ENCODE measurements at places on chromosomes 3 and 15.

- DNase-seq = peak; percentile 3
These were observed 1005.9 kb downstream of the ZPLD1 start for GRCh38 chr3:103440539-103441203.

DNA sequence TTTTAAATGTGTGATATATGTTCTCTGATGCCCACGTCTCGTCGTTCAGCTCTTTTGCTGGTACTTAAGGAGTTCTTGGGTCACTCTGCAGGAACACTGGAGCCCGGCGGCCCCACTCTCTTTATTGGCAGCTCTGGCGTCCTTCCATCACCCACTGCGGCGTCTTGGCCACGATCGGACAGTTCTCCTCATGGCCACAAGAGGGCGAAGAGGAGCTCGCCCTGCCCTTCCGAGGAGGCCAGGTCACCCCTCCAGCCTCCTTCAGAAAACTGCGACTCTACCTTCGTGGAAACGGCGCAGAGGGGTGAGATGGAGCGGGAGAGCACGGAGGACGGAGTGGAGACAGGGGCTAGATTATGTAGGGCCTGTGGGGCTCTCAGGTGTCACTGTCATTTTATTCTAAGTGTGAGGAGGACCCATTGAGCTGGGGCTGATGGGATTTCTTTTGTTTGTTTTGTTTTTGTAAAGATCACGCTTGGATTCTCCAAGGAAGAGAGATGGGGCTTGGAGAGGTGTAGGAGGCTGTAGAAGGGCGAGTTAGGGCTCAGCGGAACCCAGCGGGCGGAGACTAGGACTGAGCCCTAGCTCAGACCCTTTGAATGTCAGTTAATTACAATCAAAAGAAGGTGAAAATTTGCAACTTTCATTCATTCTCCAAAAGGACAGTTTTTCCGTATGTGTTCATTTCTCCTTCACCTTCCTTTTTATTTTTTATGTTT is 28.0 kb upstream of the GABRA5 start:
- no peak for DNase-seq

GRCh38 chr3:156356537-156357363 is 198.2 kb downstream of the SSR3 start:
- no peak for DNase-seq

DNA sequence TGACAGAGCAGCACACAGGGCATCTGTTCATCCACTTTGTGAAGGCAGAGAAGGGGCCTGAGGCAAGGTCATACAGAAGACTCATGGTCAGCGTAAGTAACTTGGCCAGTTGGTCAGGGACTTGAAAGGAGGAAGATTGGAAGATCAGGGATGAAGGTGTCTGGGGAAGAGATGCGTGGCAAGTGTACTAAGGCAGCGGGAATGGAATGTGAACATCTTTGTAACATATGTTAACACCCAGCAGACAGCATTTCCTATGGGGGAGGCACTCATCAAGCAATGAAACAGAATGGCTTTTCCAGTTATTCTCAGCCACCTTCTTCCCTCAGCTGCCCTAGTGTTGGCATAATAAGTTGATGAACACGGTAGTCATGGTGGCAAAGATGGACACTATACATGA is 7.8 kb upstream of the RFC4 start:
- no peak for DNase-seq

DNA sequence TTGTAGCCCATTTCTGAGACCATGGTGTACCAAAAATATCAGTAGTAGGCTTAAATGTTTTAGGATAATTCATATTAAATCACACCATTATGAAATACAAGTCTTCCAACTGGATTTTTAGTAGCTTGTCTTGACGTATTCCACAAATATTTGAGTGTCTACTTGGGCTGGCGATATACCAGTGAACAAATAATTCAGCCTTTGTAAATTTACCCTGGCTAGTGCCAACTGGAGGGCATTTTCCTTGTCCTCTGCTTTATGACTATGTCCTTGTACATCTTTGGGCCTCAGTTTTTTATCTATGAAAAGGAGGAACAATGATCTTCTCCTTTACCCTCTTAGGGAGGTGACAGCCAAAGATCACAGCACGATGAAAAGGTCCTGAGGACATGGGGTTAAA is 114.8 kb downstream of the FRMD4B start:
- no peak for DNase-seq

GRCh38 chr3:139548801-139549200 is 9.3 kb upstream of the RBP1 start:
- no peak for DNase-seq

GRCh38 chr3:30522476-30522875 is 83.9 kb upstream of the TGFBR2 start:
- DNase-seq = no peak

GRCh38 chr3:194342861-194343560 is 8.1 kb downstream of the CPN2 start:
- DNase-seq = no peak

- DNase-seq = no peak
These were observed 50.4 kb downstream of the DNAH1 start for GRCh38 chr3:52366527-52366926.

- no peak for DNase-seq
These were observed 403.8 kb upstream of the EPHA3 start for GRCh38 chr3:88703501-88704059.

DNA sequence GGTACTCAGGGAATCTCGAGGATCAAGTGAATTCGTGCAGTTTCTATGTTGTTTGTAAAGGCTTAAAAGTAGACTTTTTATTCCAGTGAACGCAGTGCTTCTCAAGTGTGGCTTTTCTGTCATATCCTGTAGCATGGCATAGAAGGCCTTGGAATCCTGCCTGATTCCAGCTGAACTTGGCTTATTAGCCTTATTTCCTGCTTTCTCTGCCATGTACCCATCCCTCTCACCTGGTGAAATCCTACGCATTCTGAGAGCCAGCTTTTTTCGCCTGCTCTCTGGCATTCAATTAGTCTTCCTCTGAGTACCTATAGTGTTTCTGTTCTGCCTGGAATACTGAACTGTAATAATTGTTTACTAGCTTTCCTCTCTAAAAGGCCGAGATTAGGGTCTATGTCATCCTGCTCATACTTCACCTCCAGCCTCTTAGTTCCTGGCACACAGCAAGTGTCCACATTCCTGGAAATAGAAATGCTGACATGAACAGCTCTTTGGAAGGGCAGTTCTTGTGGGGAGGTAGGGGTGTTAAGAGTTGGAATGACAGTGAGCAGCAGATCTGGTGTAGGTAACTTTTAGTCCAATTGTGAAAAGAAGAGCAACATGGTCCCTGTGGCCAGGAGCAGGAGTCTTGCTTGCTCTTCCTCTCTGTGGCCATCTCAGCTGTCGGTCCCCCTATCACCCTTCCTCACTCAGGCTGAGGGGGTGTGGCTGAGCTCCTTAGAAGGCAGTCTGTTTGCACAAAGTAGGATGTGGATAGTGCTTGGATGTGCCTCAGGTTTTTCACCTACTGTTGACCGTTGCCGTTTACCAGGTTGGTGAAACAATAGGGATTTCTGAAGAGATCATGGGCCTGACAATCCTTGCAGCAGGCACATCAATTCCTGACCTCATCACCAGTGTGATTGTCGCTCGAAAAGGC is 30.4 kb downstream of the SLC24A1 start:
- no peak for DNase-seq

DNA sequence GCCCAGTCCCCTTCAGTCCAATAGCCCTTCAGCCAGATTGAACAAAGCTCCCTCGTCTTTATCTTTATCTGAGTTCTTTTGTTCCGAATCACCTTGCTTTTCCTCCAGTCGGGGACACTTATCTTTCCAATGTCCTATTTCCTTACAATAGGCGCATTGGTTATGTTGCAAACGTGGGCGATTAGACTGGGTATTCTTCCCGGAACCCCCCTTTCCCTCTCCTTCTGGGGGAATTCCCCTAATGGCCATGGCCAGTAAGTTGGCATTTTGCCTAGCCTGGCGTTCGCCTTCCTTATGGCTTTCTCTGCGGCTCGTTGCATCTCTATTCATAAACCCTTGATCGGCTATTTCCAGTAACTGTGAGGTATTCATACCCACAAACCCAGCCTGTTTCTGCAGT is 82.2 kb upstream of the VEPH1 start:
- no peak for DNase-seq

- no peak for DNase-seq
These were observed 334.2 kb downstream of the KLF13 start for GRCh38 chr15:31660816-31661215.

DNA sequence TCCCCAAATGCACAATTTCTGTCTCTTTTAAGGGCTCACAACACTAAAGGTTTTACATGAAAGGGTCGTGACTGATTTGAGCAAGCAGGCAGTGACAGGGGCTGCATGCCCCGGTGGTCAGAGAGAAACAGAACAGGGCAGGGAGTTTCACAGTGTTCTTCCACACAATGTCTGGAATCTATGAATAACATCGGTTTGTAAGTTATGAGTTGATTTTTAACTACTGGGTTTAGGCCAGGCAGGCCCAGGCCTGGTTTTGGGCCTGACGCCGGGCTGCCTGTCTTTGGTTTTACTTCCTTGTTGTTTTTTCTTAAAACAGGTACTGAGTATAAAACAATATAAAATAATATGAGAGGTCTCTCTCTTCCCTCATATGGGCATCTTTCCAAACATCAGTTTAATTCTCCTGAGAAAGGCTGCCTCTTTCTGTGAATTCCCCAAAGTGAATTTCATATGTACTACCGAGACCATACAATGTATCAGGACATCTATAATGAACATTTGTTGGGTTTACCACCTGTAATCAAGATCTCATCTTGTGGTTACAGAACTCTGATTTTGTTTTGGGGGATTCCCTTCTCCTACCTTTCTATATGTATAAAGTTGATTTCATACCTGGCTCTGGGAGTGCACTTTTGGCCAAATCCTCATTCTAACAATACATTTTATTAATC is 74.4 kb downstream of the CD200 start:
- peak; percentile 21 for DNase-seq

- no peak for DNase-seq
These were observed 45.4 kb downstream of the GOLGA6L2 start for GRCh38 chr15:23401627-23402026.

DNA sequence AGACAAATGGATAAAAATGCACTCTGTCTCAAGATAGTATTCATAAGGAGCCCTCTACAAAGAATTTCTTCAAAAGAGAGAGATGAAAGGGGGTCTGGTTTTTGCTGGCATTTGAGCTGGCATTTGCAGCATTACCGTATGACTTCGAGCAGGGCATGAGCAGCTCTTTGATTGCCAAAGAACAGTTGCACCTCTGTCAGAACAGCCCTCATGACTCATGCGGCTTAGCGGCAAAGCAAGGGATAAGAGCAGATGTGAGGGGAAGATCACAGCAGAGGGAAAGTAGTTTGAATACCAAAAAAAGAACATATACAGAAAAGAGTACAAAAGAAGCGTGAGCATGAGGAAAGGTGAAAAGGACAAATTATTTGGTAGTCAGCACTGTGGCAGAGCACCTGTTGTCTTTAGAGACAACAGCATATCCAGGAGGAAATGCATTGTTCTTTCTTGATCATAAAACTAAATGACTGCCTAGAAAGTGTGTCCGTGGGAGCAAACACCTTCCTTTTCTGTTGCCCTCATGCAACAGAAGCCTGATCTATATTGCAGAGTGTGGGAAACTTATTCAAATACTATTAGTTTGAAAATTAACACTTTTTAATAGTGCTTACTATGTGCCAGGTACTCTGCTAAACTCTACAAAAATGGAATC is 80.5 kb upstream of the SLC24A5 start:
- no peak for DNase-seq

GRCh38 chr15:43210172-43210745 is 10.6 kb downstream of the EPB42 start:
- DNase-seq = no peak

DNA sequence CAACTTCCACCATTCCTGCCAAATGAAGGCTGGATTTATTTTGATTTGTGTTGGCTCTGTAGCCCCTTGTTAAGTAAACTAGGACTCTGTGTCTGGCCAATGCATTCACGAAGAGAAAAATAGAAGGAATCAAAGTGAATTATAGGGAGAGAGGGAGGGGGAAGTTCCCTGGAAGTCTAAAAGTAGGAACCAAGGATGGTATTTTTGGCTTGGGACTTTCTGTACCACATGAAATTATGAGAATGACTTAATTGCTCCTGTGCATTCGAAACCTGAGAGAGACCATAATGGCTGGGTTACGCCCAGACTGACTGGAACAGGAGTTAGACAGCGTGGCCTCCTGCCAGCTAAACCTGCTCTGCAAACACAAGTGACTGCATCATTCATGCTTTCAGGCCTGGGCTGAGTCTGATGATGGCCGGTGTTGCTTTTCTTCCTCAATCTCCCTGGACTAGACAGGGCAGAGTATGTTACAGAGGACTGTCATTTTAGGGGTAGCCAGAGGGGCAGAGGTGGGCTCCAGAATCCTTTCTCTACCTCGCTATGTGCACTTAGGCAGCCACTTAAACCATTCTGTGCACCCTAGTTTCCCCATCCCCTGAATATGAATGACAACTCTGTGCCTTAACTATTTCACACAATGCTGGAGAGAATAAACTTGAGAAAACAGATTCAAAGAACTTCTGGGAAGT is 58.9 kb downstream of the MYO1E start:
- peak; percentile 45 for DNase-seq

DNA sequence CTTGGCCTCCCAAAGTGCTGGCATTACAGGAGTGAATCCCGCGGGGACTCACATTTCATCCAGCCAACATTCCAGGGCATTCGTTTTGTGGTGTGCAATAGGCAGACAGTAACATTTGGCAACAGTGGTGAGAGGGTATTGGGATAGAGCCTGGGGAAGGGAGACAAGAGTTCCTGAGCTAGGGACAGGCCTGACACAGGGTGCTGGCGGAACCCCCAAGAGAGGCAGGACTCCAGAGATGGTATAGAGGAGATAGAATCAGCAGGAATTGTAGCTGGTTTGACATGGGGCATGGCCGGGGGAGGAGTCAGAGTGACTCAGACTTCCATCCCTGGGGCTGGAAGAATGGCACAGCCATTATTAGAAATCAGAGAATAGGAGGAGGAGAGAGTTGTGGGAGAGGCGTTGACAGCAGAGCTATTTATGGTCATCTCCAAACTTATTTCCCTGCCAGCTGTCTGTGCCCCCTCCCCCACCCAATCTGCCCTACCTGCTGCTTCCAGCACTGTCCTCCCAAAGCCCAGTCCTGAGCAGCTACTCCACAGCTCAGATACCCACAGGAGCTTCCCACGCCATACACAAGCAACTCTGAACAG is 4.4 kb upstream of the IDH2 start:
- DNase-seq = no peak

- DNase-seq = no peak
These were observed 90.0 kb downstream of the TGFBR2 start for GRCh38 chr3:30696403-30696819.

DNA sequence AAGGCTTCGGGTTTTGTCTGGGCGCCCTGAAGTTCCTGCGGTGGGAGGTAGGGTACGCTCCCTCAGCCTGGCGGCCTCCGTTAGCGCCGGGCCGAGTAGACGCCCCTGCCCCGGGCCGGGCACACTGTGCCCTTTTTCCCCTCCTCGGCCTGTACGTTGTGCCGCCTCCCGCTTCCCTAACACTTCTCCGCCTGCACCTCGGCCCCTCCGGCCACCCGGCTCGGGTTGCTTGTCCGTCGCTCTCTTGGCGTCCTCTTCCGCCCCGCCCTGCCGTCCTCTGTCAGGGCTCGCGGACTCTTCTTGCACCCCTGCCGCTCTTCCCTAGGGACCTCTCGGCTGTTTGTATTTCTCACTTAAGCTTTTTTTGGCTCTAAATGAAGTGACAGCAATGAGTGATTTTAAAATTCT is 384 bp downstream of the KNL1 start:
- DNase-seq = peak; percentile 63

- DNase-seq = no peak
These were observed 61.0 kb downstream of the LRRN1 start for GRCh38 chr3:3860235-3860634.

- DNase-seq = no peak
These were observed 27.4 kb downstream of the GLDN start for GRCh38 chr15:51368751-51369450.

GRCh38 chr3:87982421-87982820 is 76.4 kb downstream of the CGGBP1 start:
- no peak for DNase-seq

- DNase-seq = peak; percentile 21
These were observed 11.6 kb downstream of the TAMM41 start for GRCh38 chr3:11835028-11835639.

Data from GM13977 (cell line).